Activated T-cell treated with anti-CD3 and anti-CD28 coated beads for 48 hours (primary cell): ENCODE measurements at places on chromosomes 6 and 20.
A peak's percentile ranks its signal among the peaks of the same experiment; 100 is the strongest.

DNA sequence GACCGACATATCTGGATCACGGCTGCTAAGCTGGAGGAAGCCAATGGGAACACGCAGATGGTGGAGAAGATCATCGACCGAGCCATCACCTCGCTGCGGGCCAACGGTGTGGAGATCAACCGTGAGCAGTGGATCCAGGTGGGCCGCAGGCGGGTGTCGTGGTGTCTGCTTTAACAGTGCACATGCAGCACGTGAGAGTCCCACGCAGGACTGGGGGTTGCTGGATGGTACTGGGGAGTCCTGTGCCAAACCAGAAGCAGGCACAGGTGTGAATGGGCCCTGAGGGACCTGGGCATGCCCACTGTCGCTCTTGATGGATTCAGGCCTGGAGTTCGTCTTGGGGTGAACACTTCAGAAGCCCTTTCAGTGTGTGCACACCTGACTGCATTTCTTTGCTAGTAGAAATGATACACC lies 24.6 kb upstream of the C20orf204 start:
- DNase-seq: no peak

GRCh38 chr6:33630014-33630413 lies 8.9 kb downstream of the ITPR3 start:
- DNase-seq: no peak

DNA sequence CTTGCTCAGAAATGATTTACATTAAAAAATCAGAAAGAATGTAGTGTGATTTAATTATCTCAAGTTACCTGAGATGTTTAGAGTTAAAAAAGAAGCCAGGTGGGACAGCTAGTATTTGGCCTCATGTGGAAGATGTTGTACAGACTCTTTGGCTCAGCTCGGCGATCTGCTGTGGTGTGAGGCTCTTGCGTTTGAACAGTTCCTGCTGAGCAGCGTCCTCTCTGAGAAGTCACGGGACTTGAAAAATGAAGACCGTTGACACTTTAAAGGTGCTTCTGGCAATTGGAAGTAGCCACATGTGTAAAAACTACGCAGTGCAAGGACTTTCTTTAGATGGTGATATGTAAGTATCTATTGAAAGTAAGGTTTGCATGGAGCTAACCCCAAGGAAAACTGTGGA lies 169.0 kb downstream of the BACH2 start:
- DNase-seq: no peak

GRCh38 chr6:126937426-126937825 lies 181.0 kb upstream of the RSPO3 start:
- DNase-seq: no peak

DNA sequence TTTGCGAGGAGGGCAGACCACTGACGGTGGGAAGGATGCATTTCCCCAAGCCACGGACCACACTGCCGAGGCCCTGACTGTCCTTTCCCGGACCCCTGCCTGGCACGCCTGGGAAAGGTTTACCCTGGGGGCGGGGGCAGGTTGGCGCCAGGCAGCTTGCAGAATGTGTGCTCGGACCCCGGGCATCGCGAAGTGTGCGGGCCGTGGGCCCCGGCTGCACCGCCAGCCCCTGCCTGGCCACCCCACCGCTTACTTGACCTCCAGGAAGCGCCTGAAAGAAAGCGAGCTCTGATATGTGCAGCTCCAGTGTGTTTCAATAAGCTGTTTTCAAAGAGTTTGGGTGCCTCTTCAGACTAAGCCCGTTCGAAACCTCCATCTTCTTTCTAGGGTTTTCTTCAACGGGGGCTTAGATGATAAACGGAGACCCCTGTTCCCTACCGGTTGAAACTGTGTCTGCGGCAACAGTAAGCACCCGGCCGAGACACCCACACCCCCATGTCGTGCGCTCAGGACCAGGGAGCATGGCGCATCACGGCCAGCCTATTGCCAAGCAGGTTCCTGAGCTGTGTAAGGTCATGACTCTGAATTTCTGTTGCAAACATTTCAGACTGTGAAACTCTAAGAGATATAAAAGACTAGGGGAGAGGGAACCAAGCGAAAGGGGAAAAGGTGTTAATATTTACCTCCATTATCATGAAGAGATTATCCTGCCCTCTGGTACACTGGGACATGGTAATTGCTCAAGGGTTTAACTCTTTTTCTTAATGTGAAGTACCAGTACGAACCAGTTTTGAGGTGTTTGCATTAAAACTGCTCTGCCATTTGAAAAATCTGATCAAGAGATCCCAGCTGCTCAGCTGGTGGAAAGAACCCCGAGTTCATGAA lies 231.2 kb upstream of the FOXQ1 start:
- no peak for DNase-seq

GRCh38 chr6:14819001-14819400 lies 426.9 kb upstream of the JARID2 start:
- no peak for DNase-seq

GRCh38 chr20:50125279-50125678 lies 12.3 kb upstream of the UBE2V1 start:
- DNase-seq: no peak

DNA sequence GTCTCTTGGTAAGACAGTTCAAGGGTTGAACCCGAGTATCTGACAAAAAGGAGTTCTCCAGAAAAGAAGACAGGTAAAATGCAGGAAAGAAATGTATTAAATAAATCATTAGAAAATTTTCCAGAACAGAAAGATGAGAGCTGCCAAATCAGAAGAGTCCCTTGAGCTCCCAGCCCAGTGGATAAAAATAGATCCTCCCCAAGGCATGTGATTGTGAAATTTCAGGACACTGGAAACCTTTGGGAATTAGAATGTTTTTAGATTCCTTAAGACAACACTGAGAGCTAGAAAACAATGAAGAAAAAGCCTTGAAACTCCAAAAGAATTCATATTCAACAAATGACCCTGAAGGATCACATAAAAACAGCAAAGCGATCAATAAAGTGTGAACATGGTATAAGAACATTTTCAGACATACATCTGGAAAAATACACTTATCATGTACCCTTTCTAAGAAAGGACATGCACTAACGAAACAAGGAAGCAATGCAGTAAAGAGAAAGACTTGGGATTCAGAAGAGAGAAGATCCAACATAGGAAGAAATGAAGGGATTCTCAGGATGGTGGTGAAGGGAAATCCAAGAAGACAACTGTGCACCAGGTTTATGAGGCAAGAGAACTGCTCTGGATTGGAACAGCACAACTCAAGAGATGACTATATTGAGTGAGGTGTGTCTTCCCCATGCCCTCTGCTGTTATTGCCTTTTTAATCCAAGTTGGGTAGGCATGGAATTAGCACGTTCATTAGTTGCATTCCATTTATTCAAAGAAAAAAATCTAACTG lies 390.4 kb downstream of the SYNE1 start:
- no peak for DNase-seq

- DNase-seq: no peak
These were observed 125.5 kb downstream of the THEMIS start for GRCh38 chr6:127775371-127775770.

DNA sequence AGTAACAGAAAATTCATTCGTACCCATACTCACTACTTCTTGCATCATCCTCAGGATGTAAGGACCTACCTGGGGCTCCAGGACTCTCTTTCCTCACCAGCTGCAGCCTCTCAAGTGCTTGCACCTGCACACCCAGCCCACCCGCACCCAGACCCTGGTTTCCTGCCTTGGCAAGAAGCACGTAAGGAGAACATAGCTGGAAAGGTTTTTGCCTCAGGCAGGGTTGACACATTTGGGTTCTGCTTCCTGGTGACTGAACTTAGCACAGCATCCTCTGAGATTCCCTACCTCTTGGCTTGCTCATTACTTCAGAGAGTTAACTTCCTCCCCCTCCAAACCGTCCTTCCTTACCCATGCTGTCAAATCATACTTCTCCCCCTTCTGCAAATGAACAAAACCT lies 556.9 kb downstream of the CD83 start:
- no peak for DNase-seq

GRCh38 chr6:63844287-63844686 lies 208.7 kb downstream of the PHF3 start:
- no peak for DNase-seq

DNA sequence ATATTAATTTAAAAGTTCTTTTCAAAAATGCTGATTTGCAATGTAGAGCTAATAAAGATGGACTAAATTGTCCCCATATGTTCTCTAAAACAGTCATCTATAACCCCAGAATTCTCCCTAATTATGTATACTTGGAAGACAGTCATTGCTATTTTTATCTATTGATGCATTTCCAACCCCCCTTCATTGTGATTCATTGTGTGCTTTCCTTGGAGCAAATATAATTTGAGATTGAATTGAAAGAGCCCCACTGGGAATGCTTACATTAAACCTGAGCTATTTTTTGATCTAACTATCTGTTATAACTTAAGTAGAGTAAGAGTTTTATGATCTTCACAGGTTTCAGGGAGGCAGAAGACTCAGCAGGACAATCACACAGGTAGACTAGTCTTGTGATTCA lies 73.7 kb upstream of the PTCHD4 start:
- DNase-seq: no peak

DNA sequence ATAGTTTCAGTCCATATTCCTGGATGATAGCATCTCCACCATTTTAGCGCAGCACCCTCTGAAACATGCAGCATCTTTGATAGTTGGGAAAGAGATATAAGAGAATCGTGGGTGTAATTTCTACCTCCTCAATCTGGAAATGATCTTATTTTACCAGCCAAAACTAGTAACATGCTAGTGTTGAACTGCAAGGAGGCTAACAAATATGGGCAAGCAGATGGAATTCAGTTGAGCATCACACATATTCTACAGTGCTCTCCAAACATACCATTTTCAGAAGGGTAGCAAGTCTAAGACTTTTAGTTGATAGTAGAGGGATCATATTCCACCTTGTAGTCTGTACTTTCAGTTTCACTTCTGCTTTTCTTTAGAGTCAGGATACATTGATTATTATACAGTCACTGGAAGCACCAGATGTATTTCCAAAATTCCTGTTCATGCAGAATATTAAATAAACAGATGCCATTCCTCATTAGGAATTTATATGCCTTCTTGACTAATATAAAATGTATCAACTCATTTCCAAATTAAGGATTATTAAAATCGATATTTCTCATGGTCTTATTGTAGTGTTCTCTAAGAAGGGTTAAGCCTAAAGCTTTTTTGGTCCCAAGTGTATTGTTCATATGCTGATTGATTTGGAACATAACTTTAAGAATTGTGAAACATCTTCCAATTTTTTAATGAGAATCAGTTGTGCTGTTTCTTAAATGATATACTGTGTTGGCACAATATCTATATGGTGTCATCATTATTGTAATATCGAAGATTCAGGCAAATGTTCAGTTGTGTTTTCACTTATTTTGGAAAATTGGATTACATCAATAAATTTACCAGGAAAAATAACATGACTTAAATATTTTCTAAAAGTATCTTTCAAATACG lies 362.0 kb downstream of the CENPW start:
- DNase-seq: no peak

- DNase-seq: peak; percentile 79
These were observed 34.1 kb upstream of the EZR start for GRCh38 chr6:158853072-158853879.

DNA sequence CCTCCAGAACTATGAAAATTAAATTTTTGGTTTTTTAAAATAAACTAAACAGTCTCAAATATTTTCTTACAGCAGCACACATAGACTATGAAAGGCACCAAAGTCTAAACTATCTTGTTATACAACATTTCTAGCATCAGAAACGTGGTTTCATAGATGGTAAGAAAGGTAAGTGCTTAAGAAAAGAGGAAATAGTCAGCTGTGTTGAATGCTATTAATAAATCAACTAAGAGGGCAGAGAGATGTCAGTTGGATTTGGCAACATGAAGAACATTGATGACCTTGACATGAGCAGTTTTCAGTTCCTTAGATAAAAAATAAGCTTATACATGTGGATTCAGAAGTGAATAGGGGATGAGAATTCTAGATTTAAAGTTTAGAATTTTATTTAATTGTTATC lies 113.6 kb downstream of the RFX6 start:
- no peak for DNase-seq

DNA sequence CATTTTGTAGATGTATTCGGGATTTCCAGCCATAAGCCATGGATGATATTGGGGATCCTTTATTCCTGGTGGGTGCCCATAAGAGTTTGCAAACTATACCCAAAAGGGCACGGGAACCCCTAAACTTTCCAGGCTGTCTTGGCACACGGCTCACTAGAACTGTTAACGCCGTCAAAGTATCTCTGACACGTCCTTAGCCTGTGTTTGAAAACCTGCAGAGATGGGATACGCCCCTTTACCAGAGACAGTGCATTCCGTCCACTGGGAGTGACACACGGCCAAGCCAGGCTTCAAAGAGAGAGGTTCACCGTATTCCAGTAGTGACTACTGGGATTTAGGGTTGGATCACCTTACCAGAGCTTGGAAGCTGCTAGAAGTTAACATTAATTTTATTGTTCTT lies 95.0 kb downstream of the THBS2 start:
- no peak for DNase-seq

DNA sequence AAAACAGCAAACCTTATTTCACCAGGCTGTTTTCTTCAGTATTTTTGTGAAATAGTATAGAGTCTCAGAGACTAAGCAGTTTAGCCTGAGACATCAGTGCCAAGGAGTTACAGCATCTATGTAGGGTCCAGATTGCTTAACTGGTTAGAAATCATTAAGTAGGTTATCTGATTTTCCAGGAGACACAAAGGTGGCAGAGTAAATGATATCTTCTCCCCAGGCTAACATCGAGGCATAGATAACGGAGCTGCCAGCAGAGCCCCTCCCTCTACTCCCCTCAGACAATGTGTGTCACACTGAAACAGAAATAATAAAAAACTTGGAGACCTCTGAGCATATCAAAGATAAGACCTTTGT lies 473.0 kb upstream of the CITED2 start:
- no peak for DNase-seq

- no peak for DNase-seq
These were observed 64.1 kb downstream of the MMS22L start for GRCh38 chr6:97218912-97219311.

- DNase-seq: no peak
These were observed 212.2 kb downstream of the ARHGAP18 start for GRCh38 chr6:129497481-129498441.

DNA sequence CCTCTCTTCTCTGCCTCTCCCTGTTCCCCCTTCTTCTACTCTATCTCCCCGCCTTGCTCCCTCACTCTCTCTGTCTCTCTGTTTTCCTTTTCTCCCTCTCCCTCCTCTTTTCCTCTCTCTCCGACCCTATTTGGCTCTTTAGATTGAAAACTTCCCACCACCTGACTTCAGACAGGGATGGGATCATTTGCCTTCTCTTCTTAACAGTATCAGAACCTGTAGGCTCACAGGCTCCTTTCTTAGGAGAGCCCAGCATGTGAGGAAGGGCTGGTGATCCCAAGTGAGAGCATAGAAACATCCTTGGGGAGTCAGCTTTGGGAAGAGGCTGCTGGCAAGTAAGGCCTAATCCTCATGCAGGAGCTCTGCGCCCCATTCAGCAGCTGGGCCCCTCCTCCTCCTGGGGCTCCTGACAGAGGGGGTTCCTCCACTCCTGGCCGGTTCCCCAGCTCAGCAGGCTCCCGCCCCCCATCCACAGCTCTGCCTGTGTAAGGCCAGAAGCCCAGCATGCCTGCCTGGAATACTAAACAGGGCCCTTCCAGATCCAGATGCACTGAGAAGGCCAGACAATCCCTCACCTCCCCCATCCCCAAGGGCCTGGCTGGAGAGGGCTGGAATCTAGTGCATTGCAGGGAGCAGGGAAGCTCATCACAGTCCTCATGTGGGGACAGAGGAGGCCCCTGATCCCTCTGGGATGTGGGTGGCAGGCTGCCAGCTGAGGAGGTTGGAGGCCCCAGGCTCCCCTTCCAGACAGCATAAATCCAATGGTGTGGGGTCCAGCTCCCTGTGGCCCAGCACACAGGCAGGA lies 93.4 kb downstream of the PTPRT start:
- DNase-seq: no peak

- DNase-seq: no peak
These were observed 45.0 kb downstream of the PXDC1 start for GRCh38 chr6:3706547-3706946.

- DNase-seq: no peak
These were observed 26.3 kb downstream of the ELOVL5 start for GRCh38 chr6:53322188-53323029.
